ENCODE measurements at places on chromosomes 3 and 15.

DNA sequence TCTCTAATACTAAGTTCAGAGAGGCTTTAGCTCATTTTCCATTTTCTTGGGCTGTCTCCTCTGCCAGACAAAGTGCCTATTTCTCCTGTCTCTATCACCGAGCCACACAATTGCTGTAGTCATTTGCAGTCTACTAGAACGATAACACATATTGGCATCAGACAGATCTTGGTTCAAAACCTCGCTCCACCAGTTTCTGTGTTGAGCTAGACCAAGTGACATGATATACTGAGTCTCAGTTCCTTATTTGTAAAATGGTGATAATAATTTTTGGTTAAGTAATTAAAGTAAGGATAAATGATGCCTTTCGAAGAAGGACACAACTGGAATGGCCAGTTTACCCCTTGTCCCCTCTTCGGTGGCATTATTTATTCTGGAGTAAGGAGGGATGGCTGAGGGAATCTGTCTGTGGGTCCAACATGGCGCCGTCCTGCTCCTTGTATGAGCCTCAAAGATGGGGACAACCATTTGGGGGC is 398 bp upstream of the RAB7A start:
- DNase-seq = no peak

DNA sequence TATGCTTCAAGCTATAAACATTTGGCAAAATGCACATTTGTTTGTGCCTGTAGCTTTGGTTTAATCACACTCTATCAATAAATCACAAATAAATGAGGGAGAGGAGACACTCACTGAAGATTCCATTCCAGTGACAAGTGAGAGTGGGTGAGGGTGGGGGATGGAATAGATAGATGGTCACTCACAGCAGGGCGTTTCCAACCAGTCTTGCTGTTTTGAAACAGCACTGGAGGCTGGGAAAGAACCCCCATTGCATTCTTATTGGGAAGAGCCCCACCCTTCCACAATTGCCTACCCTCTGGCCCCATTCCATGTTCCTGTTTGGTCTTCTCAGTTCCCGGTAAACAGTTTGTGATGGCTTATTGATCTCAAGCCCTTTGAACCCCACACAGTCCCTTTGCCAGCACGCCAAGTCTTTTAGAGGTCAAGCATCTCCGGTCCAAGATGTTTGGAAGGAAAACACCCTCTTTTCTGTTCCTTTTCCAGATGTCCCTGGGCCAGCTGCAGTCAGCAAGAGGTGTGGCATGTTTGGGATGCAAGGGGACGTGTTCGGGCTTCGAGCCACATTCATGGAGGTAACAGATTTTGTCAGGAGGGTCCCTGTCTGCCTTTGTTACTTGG is 30.7 kb downstream of the LMCD1 start:
- DNase-seq = no peak

DNA sequence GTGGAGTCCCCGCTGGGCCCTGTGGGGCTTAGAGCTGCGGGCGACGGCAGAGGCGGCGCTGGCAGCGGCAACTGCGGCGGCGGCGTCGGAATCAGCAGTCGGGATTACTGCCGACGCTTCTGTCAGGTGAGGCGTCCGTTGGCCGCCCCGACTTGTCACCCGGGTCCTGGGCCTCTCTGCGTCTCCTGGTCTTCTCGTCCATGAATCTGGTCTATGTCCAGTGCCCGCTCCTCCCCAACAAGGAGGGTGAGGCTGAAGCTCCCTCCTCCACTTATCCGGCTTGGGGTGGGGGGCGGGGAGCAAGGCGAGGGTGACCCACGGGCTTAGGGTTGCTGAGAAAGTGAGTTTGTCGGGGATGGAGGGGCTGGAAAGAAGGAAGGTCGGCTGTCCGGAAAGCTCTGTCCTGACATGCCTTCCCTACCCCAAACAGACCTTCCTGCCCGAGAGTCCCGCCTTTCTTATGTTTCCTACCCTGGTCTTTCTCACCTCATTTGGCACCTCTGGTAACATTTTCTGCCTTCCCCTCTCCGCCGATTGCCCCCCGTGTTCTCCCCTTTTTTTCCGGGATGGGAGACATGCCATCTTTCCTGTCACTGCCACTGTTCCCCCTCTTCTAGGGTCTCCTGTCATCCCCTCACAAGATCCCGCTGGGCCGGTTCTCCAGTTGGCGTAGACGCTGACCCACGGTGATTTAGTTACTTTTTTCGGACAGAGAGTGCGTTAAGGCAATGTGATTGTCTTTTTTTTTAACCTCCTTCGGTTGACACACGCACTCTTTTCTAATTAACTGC is 520 bp downstream of the ZNF654 start:
- DNase-seq = no peak

- no peak for DNase-seq
These were observed 55.9 kb upstream of the PIK3CB start for GRCh38 chr3:138890555-138891187.

DNA sequence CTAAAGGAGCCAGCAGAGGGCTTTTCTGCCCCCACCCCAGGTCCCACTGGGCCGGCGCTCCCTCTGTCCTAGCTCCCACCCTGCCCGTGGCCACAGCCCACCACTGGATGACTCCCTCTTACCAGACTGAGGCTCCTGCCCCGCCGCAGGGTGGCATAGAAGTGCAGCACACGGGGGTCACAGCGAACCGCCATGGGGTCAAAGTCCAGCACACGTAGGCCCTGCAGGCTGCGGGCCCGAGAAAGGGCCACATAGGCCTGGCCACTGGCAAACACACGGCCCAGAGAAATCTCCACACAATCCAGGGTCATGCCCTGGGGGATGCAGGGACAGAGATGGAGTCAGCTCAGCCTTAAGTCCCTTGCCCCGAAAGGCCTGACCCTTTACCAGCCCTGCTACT is 9.0 kb downstream of the PIF1 start:
- no peak for DNase-seq

- no peak for DNase-seq
These were observed 2.7 kb downstream of the SST start for GRCh38 chr3:187667526-187667925.

- no peak for DNase-seq
These were observed 277.9 kb upstream of the GADL1 start for GRCh38 chr3:31172336-31172735.

DNA sequence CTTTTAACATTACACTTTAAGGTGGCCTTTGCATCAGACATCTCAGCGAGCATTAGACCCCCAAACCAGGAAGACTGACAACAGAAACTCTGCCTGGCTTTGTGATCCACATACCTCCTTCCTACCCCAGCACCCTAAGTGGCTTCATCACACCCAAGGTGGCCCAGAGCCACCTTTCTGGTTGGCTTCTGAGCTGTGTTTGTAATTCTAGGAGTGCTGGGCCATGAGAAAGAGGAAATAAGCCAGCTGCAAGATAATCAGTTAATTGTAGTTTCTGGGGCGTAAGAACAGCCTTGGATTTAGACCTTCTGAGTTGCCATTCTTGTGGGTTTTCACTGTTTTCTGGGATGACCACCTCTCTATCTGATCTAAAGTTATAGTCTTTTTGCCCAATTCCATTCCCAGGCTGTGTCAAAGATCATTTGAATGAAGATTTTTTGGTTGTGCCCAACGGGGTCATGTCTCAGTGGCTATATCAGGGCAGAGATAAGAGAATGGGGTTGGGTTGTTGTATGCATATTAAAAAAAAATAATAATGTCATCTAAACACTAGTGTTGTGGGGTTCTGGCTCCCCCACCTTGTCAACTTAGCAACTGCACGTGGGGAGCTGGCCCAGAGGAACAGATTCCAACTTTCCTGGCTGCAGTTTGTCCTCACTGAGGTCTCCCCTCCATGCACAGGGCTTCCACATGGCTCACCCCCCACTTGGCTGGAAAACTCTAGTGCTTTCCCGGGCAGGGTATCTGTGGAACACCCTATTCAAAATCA is 234.8 kb upstream of the WNT5A start:
- DNase-seq = no peak
